ENCODE measurements at places on chromosomes 1 and 21.

GRCh38 chr1:239757716-239758115, 334.0 kb upstream of the FMN2 start:
- no peak for DNase-seq

GRCh38 chr1:111219557-111220286, 7.8 kb upstream of the CHI3L2 start:
- no peak for DNase-seq

DNA sequence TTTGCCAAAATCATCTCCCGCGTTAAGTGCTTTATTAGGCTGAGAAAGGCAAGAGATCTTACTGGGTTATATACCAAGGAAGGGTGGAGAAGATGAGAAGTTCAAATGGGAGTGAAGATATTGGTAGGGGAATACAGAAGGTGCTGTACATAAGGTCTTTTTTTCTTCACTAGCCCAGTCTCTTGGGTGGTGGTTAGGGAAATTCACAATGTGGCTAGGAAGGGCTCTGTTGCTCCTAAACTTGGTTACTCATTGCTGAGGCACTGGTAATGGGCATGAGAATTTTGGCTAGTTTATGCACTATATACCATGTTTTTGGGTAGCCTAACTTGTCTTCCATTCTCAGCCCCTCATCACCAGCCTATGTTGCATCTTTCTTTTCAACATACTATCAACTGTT, 50.6 kb downstream of the LHX4 start:
- DNase-seq = no peak

DNA sequence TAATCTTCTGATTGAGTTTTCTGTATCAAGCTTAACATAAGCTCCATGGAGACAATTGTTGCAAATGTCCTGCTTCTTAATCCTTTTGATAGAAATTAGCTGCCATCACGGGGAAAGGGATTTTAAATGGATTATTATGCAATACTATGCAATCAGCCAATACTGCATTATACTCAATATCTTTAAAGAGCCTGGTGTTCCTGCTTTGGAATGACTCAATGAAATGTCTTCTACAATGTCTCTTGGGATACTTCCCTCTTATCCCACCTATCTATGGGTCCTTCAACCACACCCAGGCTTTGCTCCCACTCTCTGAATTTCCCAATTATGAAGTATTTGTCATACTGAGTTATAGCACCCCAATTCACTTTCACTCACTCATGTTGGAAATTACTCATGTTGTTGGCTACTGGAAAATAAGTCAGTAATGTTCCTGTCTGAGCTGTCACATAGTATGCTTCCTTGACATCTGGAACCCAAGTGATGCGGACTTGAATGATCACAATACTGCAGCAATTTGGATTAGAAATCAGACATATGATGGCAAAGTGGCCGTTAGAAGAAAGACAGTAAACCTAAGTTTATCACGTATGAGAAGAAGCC, 85.0 kb downstream of the TPR start:
- DNase-seq = no peak

- DNase-seq = no peak
These were observed 3.1 kb upstream of the SELENON start for GRCh38 chr1:25796811-25797458.

DNA sequence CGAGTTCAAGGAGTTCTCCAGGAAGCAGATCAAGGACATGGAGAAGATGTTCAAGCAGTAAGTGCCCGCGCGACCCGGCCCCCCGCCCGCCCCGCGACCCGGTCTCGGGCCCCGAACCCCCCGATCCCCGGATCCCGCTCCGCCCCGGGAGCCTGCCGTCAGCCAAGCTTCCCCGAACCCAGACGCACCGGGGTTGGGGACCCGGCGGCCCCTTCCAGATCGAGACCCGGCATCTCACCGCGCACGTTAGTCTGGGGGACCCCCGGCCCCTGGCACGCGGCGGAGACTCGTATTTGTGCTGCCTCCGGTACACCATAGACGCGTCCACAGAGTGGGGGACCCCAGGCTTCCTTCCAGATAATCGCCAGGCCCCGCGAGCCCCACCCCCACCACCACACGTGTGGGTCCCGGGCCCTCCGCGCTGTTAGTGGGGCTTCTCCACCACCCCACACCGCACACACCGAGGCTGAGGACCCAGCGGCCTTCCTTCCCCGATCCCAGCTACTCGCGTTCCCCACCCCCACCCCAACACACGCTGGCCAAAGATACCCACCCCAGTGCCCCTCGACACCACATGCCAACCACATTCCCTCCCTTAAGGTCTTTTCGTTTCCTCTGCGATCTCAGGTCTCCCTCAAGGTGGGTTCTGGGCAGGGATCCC, 665 bp downstream of the EFHD2 start:
- no peak for DNase-seq

GRCh38 chr1:167219194-167219593, 1.5 kb upstream of the POU2F1 start:
- DNase-seq = no peak

GRCh38 chr1:181262069-181262468, 173.6 kb downstream of the IER5 start:
- no peak for DNase-seq

DNA sequence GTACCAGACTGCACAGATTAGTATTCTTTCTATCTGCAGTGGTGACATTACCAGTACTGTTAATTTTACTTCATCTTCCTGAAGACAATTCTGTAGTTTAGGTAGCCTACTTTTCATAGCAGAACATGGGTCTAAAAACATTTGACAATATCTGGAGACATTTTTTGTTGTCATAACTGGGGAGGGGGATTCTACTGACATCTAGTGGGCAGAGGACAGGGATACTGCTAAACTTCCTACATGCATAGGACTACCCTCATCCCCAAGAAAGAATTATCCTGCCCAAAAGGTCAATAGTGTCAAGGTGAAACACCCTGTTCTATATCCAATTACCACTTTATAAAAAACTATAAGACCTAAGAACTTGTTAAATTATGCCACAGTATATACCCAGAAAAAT, 3.4 kb upstream of the ARHGAP29 start:
- DNase-seq = no peak

GRCh38 chr21:38664841-38665240, 140.9 kb upstream of the ETS2 start:
- no peak for DNase-seq

DNA sequence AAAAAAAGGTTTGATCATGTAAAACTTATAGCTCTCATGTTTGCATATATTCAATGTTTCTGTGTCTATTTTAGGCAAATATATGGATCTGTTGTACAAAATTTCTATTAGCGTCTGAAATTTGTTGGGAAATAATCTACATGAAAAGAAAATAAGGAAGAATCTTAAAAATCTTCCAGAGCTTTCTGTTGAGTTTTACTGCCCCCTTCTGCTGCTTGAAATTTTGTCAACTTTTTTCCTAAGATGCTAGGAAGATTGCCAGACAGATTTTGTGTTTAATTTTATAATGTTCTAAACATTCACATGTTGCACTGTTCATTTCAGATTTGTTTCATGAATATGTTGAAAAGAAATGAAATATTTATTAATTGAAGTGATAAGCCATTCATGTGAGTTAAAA, 2.5 kb upstream of the PTGS2 start:
- DNase-seq = no peak

- DNase-seq = no peak
These were observed 70.1 kb downstream of the KCNJ15 start for GRCh38 chr21:38326899-38327298.

DNA sequence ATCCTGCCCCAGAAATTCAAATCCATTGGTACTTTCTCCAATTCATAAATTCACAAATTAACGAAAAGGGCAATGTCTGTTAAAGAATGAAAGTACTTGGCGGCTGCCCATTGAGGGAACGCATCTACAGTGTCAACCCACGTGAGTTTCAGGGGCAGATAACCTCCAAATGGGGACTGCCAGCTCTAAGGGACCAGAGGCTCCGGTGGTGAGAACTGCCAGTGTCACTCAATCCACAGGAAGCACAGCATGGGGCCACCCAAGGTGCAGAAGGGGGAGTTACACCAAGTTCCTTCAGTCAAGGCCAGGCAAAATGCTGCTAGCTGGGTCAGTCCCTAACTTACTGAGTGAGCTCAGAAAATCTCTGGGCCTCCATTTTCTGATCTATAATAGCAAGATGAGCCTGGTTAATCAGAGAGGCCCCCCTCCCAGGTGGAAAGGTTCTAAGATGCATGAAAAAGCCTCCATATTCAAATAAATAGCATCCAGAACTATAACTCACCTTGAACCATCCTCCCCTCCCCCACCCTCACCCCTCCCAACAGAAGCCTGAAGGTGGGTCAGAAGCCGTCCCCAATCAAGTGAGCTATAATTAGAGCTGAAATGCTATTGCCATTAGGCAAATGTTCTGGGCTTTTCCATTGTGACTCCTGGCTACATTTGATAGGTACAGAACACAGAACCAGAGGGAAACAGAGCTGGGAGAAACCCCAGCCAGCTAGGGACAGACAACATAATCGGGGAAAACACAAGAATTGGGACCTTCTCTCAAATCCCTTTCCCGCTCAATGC, 41.7 kb downstream of the LRP8 start:
- no peak for DNase-seq

DNA sequence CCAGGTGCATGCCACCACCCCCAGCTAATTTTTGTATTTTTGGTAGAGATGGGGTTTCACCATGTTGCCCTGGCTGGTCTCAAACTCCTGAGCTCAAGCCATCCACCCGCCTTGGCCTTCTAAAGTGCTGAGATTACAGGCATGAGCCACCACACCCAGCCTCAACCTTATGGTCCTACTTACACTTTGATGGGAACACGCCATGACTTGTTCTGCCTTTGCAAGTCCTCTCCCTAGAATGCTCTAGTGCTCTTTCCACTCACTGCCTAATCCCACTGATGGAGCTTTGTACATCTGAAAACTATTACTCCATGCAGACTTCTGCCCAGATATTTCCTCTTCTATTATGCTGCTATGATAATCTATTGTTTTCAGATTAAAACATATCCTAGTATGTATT, 174.3 kb downstream of the DAB1 start:
- DNase-seq = no peak

DNA sequence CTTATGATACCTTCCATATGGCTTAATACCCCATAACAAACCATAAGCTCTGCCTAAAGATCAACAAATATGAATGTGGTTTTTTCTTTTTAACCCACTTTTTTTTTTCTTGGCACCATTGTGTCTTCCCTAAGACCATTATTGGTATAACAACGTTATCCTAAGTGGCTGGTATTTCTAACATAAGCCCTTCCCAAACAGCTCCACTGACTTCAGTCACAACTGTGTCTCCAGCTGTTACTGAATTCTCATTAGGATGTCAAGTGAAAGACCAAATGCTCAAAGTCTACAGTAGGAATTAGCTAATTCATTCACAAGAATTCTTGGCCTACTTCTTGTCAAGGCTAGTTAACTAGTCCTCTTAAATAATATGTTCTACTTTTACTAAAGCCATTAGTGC, 4.2 kb upstream of the RXRG start:
- no peak for DNase-seq

DNA sequence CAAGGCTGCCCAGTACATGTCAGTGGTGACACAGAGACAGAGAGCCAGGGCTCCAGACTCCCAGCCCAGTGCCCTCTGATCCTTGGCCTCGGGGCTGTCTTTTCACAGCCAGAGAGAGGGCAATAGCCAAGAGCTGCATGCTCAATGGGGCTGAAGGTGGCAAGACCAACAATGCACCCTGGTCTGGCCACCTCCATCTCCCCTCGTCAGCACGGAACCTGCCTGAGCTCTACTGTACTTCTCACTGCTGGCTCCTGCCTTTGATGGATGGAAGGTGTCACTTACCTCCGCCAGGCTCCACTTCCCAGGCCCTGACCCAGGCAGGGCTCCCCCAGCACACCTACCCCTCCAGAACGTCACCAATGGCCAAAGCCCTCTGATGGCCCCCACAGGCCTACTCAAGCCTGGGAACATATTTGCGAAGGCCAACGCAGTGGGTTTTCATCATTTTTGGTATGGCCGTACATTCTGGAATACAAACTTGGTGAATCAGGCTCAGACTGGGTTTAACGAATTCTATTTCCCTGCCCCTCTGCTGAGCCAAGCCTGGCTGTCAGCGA, 88.1 kb downstream of the DMRTB1 start:
- no peak for DNase-seq

GRCh38 chr1:213095467-213095866, 44.4 kb downstream of the RPS6KC1 start:
- DNase-seq = no peak

DNA sequence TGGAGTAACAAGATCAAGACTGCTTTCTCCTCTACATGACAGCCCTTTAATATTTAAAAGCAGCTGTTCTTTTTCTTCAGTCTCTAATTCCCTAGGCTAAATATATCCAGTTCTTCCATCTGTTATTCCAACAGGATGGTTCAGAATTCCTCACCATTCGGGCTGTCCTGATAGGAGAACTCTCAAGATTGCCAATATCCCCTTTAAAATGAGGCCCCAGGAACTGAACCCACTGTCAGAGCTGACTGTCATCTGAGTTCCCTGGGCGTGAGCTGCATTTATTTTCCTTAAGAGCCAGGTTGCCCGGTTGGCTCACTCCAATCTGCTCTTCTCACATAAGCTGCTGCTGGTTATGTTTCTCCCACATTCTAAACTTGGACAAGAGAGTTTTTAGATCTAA, 177.6 kb downstream of the MIS18A start:
- DNase-seq = no peak

- no peak for DNase-seq
These were observed 44.9 kb downstream of the ACOT7 start for GRCh38 chr1:6348511-6349191.

- DNase-seq = no peak
These were observed 38.5 kb upstream of the PSEN2 start for GRCh38 chr1:226831953-226832352.

- no peak for DNase-seq
These were observed 91.0 kb downstream of the PRDM16 start for GRCh38 chr1:3159996-3160395.

- no peak for DNase-seq
These were observed 397.9 kb upstream of the NR5A2 start for GRCh38 chr1:199629624-199630023.

- no peak for DNase-seq
These were observed 17.9 kb downstream of the TNFRSF25 start for GRCh38 chr1:6447818-6448748.

DNA sequence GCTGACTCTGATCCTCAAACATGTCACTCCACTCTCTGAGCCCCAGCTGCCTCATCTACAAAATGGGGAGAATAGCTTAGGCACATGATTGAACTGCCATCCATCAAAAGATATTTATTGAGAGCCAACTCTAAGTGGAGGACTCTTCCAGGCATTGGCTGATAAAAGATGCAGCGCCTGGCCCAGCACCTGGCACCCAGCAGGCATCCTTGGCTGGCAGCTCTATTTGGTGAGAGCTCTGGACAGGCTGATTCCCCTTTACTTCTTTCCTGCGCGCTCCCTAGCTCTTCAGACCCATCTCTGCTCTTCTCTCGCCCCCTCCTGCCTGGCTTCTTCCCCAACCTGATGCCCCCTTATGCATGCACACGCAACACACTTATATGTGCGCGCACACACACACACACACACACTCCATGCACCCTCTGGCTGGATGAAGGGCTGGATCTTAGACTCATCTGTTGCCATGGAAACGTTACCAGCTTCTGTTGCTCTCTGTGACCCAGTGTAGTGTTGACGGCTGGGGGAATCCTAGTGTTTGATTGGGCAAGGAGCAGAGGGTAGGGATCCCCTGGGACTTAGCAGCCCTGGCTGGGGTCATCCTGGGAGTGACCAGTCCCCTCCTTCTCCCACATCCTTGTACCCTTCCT, 49.3 kb downstream of the VWA5B1 start:
- DNase-seq = no peak

DNA sequence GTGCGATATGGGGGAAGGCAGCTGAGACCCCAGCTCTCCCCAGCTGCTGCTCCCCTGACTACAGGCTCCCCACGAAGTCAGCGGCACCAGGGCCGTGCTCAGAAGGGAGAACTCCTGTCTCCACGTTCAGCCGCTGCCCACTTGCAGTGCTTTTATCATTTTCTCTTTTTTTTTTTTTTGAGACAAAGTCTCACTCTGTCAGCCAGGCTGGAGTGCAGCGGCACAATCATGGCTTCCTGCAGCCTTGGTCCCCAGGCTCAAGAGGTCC, 933 bp upstream of the FTCD start:
- no peak for DNase-seq

Measured in iPS DF 19.7 (cell line).